NCI-H1417 treated with DMSO at 0.1 percent for 48 hours (cell line): ENCODE measurements at places on chromosomes 11 and 22.

- DNase-seq: no peak
These were observed 85.2 kb upstream of the GRAMD1B start for GRCh38 chr11:123344790-123345357.

GRCh38 chr22:18012531-18012930, 11.8 kb downstream of the MICAL3 start:
- no peak for DNase-seq

GRCh38 chr11:93198215-93198845, 539 bp upstream of the SLC36A4 start:
- no peak for DNase-seq

GRCh38 chr11:130163346-130164220, 4.0 kb downstream of the ST14 start:
- DNase-seq: no peak

GRCh38 chr11:102172127-102172848, 62.0 kb downstream of the YAP1 start:
- DNase-seq: no peak

- DNase-seq: no peak
These were observed 29.1 kb upstream of the COMT start for GRCh38 chr22:19912271-19912999.

DNA sequence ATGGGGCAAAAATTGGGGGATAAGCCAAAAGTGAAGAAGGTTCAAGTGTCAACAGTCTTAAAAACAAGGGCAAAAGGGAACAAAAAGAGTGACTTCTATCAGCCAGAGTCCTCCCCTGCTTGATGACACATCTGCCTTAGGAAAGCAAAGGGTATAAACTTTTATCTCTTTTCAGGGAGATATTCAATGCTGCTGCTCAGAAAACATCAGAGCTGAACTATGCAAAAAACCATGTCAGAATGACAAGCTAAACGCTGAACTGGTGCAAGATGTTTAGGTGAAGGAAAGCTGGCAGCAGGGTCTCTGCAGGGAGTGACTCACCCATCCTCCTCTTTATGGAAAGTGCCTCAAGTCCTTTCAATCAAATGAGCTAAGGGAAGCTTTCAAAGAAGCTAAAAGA, 24.7 kb downstream of the ALG9 start:
- DNase-seq: no peak

DNA sequence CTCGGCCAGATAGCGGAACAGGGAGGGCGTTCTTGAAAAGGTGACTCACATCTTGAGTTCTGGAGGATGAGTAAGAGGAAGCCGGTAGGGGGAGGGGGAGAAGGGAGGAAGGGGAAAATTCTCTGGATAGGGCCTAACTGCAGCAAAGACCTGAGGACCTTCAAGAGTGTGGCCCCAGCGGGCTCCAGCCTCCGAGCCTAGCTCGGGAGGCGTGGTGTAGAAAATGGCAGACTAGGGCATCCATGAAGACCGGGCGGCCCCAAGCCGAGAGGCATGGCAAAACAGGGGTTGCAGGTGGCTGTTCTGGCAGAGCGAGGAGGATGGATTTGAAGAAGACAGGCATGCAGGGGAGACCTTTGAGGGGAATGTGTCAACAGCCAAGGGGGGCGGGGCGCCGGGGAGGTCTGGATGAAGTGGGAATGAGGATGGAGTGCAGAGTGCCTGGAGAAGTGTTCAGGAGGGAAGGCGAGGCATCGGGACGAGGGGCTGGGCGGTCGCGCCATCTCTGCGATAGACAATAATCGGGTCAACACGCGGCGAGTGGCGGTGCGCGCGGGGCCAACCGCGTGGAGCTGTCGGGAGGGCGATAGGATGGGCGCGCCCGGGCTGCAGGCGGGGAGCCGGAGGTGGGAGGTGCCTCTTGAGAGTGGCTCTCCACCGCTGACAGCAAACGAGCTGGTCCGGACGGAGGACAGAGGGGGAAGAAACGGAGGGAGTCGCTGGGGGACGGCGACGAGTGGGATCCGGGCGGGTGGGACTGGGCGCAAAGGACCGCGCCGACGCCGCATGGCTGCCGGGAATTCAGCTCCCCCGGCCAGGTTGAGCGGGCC, 40.0 kb upstream of the CREB3L1 start:
- DNase-seq: no peak

GRCh38 chr11:12546122-12546521, 128.1 kb upstream of the TEAD1 start:
- DNase-seq: no peak

DNA sequence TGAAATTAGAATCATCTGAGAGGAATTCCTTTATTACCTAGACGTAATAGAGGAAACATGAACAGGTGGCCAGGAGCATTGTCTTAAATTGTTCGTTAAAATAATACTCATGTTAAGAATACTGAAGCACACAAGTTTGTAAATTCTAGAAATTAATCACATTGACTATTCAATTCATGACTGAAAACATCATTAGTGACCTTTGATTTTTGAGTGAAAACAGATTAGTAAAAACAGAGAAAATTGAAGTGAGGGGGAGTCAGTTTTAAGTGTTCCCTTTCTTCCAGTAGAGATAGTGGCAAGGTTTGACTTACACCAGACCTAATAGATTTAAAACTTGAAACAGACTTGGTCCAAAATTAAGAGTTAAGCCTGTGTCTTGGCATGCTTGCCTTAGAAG, 1.4 kb downstream of the ZFP91 start:
- no peak for DNase-seq

DNA sequence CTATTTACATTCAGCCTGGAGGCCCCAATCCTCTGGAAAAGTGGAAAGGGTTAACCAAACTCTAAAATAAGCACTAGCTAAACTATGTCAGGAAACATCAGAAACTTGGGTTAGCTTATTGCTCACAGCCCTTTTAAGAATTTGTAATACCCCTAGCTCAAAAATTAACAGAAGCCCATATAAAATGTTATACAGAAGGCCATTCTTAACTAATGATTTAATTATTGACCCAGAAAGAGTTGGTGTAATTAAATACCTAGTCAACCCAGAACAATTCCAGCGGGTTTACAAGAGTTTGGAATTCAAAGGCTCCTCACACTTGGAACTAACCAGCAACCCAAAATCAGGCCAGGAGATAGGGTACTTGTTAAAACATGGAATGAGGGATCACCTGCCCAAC, 88.8 kb downstream of the PIWIL4 start:
- DNase-seq: no peak

DNA sequence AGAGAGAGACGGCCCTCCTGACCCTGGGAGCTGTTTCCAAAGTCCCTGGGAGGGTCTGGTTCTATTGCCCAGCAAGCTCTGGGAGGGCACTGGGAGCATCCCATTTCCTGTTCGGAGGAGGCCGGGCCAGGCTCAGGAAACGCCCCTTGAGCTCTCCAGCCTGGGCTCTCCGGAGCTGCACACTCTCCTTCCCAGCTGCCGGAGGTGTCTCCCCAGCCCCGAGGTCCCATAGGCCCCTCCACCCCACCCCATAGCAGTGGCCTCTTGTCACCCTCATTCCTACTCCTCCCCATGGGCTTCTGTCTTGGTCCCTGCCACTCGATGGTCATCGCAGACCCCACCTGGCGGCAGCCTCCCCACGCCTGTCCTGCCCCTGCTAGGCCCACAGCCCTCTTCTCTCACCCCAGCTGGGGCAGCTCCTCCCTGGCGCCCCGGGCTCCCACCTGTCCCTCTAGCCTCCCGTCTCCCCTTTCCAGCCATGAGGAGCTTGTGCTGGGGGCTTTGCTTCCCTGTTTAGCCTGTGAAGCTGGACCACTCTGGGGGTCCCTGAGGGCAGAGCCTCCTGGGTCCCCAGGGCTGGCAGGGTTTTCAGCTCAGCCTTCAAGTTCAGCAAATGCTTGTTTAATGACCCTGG, 2.8 kb downstream of the TSPAN32 start:
- no peak for DNase-seq

DNA sequence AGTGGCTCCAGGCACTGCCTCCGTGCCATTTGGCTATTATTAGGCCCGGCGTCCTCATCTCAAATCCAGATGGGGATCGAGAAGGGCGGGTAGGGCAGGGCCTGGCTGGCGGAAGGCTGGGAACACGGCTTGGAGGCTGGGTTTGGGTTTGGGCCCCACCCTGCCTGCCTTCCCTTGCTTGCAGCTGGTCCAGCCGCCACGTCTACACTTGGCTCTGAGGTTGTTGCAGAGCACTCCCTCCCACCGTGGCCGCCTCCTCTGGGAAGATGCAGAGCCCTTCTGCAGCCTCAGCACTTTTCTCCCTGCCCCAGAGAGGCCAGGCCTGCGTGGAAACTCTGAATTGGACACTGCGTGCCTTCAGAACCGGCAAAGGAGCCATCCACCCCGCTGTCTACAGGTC, 5.2 kb upstream of the SMTN start:
- DNase-seq: no peak

- no peak for DNase-seq
These were observed 16.8 kb downstream of the LSP1 start for GRCh38 chr11:1869427-1870325.

GRCh38 chr22:22848364-22848866, 39.2 kb upstream of the IGLL5 start:
- DNase-seq: no peak

- DNase-seq: no peak
These were observed 201.9 kb upstream of the PITPNB start for GRCh38 chr22:28120691-28121592.

DNA sequence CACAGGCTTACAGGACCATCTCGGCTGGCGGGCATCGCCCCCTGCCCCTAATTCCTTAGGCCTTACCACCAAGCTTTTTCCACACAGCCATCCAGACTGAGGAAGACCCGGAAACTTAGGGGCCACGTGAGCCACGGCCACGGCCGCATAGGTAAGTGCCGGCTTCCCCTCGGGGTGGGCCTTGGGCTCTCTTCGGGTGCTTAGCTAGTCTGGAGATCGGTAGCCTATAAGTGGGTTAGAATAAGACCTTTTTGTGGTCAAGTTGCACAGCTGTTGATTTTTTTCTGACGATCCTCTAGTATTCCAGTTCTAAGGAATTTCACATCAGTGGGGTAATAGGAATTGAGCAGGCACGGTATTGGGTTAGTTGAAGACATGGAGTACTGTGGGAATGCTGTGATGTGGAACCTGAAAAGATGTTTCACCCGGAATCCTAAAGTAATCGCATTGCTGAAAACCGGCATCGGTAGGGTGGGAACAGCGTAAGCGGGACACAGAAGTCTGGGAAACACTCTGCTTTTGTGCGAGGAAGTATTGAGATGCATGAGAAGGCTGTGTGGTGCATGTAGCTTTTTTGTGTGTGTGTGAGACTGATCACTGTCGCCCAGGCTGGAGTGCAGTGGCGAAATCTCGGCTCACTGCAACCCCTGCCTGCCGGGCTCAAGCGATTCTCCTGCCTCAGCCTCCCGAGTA, 669 bp downstream of the RPL27A start:
- DNase-seq: no peak

DNA sequence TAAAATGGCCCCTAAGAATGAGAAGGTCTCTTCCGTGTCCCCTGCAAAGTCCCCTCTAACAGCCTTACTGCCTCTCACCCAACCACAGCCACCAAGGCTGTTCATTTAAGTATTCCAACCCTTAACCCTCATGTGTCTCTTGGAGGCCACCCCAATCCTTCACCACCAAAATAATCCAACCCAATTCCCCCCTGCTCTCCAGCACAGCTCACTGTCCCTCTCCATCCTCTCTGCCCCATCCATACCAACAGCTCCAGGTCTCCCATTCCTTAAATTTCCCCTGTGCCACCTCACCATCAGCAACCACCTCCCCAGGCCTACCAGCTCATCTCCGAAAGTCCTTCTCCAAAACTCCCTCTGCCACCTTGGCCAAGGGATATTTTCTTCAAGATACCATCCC, 1.4 kb downstream of the FAM168A start:
- DNase-seq: no peak

DNA sequence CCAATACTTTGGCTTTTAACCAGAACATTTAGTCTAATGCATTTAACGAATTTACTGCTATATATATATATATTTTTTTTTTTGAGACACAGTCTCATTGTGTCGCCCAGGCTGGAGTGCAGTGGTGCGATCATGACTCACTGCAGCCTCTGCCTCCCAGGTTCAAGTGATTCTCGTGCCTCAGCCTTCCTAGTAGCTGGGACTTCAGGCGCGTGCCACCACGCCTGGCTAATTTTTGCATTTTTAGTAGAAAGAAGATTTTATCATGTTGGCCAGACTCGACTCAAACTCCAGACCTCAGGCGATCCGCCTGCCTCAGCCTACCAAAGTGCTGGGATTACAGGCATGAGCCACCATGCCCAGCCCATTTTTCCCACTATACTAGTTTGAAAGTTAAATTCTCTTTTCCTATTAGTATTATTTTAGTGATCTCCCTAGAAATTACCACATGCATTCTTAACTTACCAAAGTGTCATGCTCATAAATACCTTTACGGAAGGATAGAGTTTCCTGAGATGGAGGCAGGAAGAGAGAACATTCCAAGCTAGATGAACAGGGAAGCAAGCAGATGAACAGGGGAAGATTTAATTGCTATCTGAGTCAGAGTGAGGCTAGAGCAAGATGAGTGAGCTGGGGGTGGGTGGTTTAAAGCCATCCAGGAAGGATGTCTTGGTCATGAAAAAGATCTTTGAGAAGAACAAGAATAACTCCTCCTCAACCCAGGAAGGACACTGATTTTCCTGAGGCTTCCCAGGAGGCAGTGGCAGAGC, 4.4 kb upstream of the PGAP2 start:
- DNase-seq: no peak

DNA sequence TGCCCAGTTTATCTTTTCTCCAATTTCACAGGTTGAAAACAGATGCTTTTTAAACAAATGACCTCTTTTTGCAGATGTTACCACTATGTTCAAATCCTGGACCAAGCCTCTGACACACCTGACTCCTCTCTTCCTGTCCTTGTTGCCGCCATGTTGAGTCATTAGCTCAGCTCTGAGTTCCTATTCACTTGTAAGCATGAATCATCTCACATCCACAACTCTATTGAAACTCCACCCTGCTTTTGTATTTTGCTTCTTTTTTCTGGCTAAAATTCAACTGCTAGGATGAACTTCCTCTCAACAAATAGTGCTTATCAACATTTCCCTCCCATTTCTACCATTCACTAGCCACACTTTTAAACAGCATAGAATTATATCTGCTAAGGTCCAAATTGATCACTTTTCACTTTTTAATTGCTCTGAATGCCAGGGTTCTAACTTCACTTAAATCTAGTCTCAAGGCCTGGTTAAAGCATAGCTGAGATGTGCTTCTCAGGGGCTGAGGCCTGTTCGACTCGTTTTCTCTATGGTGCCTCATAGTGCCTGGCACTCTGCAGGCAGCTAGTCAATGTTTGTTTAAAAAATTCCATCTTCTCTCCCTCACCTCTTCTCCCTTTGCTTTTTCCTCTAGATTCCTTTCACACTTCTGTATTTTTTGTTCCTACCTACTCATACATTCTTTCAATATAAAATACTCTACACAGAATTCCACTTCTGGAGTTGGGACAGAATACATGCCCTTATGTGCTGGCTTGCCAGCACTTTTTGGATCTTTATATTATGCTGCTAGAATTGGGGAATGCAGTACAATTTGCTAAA, 3.9 kb downstream of the JOSD1 start:
- no peak for DNase-seq

- DNase-seq: no peak
These were observed 41.0 kb upstream of the CD44 start for GRCh38 chr11:35097814-35098455.

DNA sequence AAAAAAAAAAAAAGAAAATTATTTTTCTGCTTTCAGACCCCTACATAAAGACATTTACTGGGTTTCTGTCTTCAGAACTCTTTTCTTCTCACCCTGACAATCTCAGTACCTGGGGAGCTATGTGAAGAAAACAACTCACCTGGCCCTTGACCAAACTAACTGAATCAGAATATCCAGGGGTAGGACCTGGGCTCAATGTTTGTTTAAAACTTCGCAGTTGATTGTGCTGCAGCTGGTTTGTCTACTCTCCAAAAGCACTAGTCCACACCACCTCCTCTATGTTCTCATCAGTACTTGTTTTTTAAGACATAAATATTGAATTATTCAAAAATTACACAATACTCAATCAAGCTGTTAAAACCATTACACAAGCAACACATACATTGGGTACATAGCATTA, 34.8 kb downstream of the EIF3F start:
- DNase-seq: no peak
